Inflammatory macrophage (primary cell): ENCODE measurements at places on chromosomes 6 and 20.

DNA sequence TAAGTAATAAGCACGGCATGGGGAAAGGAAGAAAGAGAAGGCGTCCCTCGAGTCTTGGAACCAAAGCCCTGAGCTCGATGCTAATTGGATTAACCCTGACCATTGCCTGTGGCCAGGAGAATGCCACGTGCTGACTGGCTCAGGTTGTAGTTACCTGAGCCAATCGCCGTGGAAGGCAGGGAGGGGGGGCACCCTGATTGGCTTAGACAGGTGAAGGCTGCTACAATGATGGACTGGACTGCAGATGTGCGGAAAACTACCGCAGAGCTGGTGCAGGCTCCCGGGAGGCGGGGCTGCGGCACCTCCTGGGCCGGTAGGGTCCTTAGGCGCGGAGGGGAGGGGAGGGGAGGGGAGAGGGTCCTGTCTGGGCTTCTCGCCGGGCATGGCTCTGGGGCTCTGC, 121.3 kb downstream of the TFAP2C start:
- DNase-seq: no peak

- no peak for DNase-seq
Observed at GRCh38 chr20:3749087-3749688, 16.7 kb downstream of the HSPA12B start.

GRCh38 chr6:11389977-11390376, 147.6 kb upstream of the TMEM170B start:
- DNase-seq: no peak

DNA sequence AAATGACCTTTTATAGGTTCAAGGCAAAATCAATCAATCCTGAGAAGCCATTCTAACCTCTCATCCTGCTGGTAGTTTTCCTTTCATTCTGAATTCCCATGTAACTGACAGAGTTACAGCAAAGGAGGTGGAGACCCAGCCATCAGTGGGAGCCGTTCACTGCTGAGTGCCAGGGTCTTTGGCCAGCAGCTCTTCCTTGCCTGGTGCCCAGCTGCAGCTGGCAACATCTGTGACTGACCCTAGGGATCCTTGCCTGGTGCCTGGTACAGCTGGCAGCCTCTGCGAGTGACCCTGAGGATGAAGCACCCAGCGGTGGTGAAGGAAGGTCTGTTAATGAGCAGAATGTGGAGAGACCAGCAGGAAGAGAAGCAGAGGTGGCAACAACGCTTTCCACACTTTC, 314.6 kb downstream of the THBS2 start:
- DNase-seq: no peak

- peak; percentile 72 for DNase-seq
Observed at GRCh38 chr20:36599912-36600345, 5.7 kb upstream of the RAB5IF start.

- peak; percentile 77 for DNase-seq
Observed at GRCh38 chr6:44269178-44269920, 901 bp upstream of the TMEM151B start.

DNA sequence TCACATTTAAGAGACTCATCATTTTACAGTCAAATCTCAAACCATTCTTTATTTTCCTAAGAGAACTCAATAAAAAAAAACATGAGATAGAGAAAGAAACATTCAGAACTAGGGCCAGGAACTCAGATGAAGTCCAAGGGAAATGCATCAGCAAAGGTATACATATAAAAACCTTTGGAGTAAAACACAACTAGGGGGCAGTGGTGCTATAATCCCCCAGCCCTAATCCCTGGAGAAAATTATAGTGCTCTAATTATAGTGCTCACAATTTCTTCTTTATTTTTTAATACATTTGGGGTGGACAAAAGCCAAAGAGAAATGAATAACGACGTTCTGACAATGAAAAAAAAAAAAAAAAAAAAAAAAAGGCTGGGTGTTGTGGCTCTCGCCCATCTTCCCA, 100.6 kb upstream of the EMILIN3 start:
- no peak for DNase-seq

- no peak for DNase-seq
Observed at GRCh38 chr6:305371-306206, 13.3 kb downstream of the DUSP22 start.
